Osteocyte (in vitro differentiated cells): ENCODE measurements at places on chromosomes 4 and X. TPM values are rescaled to one million over a fixed set of nuclear protein-coding genes. Genes with fewer than 3 reads are reported as not detected.

DNA sequence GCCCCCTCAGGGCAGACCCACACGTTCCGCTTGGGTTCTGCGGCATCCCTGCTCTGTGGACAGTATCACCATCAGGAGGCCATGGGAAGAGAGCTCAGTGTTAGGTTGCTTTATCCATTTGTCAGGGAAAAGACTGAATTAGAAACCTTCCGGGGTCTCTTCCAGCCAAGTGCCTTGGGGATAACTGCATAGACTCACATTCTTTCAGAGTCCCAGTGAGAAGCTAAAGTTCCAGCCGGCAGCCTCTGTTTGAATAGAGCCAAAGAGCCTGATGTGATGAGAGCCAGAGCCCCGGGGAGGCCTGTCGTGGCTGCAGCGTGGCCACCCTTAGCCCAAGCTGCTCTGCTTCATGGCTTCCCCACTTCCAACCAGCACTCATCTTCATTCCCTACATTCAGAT, 85.2 kb downstream of the FHDC1 start:
- DNase-seq, result no peak

GRCh38 chr4:177737387-177737940, 295.2 kb upstream of the AGA start:
- DNase-seq, result no peak

- no peak for DNase-seq
These were observed 71.5 kb upstream of the HPRT1 start for GRCh38 chrX:134388161-134389109.

DNA sequence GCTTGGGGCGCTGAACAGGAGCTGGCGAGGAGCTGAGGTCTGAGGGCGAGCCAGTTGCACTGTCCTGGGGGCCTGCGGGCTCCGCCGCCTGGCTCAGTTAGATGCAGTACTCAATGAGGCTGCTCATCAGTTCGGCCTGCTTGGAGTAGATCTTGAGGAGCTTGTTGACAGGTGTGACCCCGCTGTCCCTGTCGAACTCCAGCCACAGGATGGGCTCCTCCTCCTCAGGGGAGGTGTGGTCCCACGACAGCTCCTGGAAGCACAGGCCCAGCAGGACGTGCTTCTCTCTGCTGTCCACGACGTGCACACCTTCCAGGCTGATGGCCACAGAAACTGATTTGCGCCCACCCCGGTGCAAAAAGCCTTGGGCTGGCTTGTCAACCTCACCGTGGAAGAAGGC, 16.5 kb upstream of the LAS1L start:
- no peak for DNase-seq

DNA sequence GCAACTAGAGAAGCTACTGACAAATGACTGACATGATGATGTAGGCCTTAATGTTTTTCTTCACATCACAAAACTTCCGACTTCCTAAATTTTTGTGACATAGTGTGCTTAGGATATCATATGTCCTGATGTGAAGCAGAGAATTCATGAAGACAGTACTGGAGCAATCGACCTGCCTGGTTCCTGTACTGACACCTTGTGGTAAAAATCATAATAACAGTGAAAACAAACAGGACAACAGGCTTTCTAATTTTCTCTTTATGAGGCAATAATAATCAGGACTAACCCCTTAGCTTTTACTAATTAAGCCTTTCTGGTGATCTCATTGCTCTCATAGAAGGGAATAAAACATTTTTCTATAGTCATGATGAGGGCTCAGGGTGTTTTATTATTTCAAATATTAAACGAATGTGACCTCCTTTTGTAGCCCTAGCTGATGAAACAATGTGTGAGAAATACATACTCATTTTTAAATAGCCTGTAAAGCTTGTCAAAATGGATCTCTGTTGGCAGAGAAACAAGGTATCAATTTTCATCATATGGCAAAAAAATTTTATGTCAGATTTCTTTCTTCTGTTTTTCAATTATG, 158.4 kb downstream of the TENT5D start:
- no peak for DNase-seq

Gene FAM47A
- total RNA-seq, result not detected in 2 replicates

- DNase-seq, result no peak
These were observed 22.5 kb upstream of the MYOZ2 start for GRCh38 chr4:119113033-119113655.

- no peak for DNase-seq
These were observed 19.9 kb downstream of the GPKOW start for GRCh38 chrX:49103637-49104036.

GRCh38 chr4:21900211-21900610, 48.4 kb downstream of the KCNIP4 start:
- no peak for DNase-seq

- DNase-seq, result no peak
These were observed 17.8 kb downstream of the SSR4 start for GRCh38 chrX:153812220-153812619.

Gene HMX1
- total RNA-seq, result 3.2 and 3.5 TPM in 2 replicates

GRCh38 chrX:148613636-148614035, 113.2 kb downstream of the AFF2 start:
- no peak for DNase-seq

GRCh38 chr4:687048-687970, 1.6 kb downstream of the SLC49A3 start:
- no peak for DNase-seq

Gene PLP1
- total RNA-seq, result 0.26 and 0.32 TPM in 2 replicates

- no peak for DNase-seq
These were observed 35.8 kb downstream of the ATXN3L start for GRCh38 chrX:13283950-13284546.

Gene HHIP
- total RNA-seq, result 0.97 and 1.8 TPM in 2 replicates

- no peak for DNase-seq
These were observed 70.8 kb downstream of the HHIP start for GRCh38 chr4:144716778-144717177.

- DNase-seq, result no peak
These were observed 153.8 kb upstream of the RAPGEF2 start for GRCh38 chr4:158949099-158949498.

Gene PARM1
- total RNA-seq, result not detected in 2 replicates

DNA sequence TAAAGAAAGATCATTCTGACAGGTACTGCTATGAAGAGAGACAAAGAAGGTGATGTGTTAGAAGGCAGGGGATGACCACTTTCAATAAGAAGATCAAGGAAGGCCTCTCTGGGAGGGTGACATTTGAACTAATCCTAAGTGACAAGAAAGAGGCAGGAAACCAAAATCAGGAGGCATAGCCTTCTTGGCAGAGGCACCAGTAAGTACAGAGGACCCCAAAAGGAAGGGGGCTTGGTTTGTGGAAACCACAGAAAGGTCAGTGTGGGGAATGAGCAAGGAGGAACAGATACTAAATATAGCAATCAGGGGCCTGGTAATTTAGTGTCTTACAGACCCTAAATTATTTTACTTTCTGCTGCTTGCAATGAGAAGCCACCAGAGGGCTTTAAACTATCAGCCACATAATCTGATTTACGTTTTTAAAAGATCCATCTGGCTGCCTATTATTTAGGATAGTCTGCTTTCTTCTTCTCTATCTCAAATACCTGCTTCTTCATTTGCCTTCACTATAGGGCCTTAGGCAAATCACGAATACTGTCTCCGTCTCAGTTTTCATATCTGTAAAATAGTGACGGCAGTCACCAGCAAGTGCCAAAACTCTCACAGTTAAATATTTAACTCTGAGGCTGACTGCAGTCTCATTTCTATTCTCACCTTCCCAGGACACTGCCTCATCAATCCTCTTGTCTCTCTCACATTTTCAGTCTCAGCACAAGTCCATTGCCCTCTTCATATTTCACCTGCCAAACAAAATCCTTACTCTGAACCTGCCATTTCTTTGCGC, 16.7 kb downstream of the NR3C2 start:
- DNase-seq, result no peak

Gene TEX13B
- not detected in 2 replicates for total RNA-seq

Gene OTC
- not detected in 2 replicates for total RNA-seq

Gene PWWP3B
- total RNA-seq, result 0.42 and 0.51 TPM in 2 replicates

DNA sequence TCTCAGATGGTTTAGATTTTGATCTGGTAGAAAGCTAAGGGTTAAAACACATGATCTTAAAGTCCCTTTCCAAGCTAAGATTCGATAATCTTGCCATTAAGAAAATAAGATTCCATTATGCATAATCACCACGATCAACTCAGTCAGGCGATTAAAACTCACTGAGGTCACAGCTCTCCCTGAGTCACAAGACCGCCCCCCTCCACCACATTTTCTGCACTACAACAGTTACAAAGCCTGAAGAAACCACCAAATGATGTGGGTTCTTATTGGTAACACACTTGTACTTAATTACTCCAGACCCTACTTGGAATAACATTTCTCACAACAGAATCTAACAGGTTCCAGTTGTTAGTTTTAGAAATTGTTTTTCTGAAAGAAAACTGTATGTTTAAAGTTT, 62.8 kb downstream of the SH3KBP1 start:
- DNase-seq, result no peak

- no peak for DNase-seq
These were observed 760.6 kb upstream of the EPHA5 start for GRCh38 chr4:66430856-66431255.
